ENCODE measurements at places on chromosomes 7 and 10.
A peak's percentile ranks its signal among the peaks of the same experiment; 100 is the strongest.

GRCh38 chr7:111183321-111183720, 92.4 kb downstream of the LRRN3 start:
- no peak overlapping the region for H3K27ac ChIP-seq
- no peaks in the 10 kb centered on the region for H3K36me3 ChIP-seq
- no peak for DNase-seq
- H3K27me3 ChIP-seq = no peaks in the 10 kb centered on the region
- H3K4me3 ChIP-seq = no peak overlapping the region

DNA sequence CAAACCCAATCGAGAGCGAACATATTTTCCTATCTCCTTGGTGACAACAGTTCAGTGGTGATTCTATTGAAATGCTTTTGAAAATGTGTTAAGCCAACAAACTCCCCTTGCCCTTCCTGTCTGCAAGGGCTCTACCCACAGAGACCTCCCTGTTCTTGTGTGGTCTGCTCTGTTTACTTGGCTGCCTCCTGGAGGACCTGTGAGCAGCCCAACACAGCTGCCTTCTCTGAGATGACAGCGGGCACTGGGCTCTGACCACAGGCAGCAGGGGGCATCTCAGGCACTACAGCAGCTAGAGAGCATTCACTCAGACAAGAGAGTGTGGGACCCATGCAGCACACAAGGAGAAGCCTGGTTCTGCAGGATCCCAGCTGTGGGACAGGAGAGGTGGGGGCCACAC, 416.4 kb downstream of the TCERG1L start:
- H3K4me1 ChIP-seq = no peaks in the 10 kb centered on the region
- no peaks in the 10 kb centered on the region for H3K27me3 ChIP-seq
- no peaks in the 10 kb centered on the region for H3K36me3 ChIP-seq
- H3K27ac ChIP-seq = no peak overlapping the region
- H3K4me3 ChIP-seq = no peak overlapping the region

GRCh38 chr7:21960922-21961321, 15.2 kb upstream of the CDCA7L start:
- no peaks in the 10 kb centered on the region for H3K27me3 ChIP-seq
- H3K36me3 ChIP-seq = no peaks in the 10 kb centered on the region
- H3K4me1 ChIP-seq = no peaks in the 10 kb centered on the region
- H3K4me3 ChIP-seq = no peak overlapping the region

GRCh38 chr7:13293264-13294002, 606.0 kb downstream of the ARL4A start:
- no peaks in the 10 kb centered on the region for H3K4me1 ChIP-seq
- no peaks in the 10 kb centered on the region for H3K27me3 ChIP-seq
- H3K4me3 ChIP-seq = no peak overlapping the region

DNA sequence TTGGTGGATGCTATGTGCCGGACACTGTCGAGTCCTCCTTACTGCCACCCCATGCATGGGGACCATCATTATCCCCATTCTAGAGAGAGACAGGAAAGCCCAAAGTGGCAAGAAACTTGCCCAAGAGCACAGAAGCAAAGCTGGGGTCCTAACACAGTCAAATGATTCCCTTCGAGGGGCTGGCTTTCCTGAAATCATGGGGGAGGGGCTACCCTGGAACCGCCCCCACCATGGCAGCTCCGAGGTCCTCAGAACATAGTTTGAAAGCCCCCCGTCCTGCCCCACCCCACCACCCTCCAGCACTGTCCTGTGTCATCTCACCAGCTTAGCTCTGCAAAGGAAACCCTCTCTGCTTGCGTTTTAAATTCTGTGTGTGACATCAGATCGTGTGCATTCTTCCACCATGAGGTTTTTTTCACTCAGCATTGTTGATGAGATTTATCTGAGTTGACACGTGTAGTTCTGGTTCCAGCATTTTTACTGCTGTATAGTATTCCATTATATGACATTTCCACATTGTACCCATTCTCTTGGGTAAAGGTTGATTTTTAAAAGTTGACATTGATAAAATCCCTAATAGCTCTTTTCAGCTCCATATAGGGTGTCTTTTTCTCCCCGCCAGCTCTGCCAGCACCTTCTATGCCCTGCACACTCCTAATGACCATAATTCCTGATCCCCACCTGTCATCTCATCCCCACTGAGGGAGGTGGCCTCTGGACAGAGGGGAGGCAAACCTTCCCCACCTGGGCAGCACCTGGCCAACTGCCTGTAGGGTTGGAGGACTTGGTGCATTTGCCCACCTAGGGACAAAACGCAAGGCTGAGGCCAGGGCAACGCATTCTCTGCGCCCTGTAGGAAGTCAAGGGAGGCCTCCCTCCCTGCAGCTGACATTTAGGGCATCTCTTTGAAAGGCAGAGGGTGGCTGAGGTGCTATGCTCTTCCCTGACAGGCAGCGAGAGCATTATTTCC, 100.2 kb upstream of the GPR26 start:
- no peaks in the 10 kb centered on the region for H3K27me3 ChIP-seq
- no peak overlapping the region for H3K4me3 ChIP-seq
- no peaks in the 10 kb centered on the region for H3K36me3 ChIP-seq
- no peak overlapping the region for H3K27ac ChIP-seq
- H3K4me1 ChIP-seq = no peaks in the 10 kb centered on the region

GRCh38 chr10:95525033-95525418, 36.1 kb downstream of the SORBS1 start:
- H3K27ac ChIP-seq = no peak overlapping the region
- no peaks in the 10 kb centered on the region for H3K27me3 ChIP-seq
- H3K4me1 ChIP-seq = no peaks in the 10 kb centered on the region
- H3K36me3 ChIP-seq = no peaks in the 10 kb centered on the region

GRCh38 chr10:17710181-17710580, 41.8 kb upstream of the TMEM236 start:
- H3K4me1 ChIP-seq = no peaks in the 10 kb centered on the region

- peaks cover 4% of the 10 kb centered on the region for H3K4me1 ChIP-seq
- no peak for DNase-seq
Measured at GRCh38 chr7:7178081-7178480, 4.3 kb upstream of the C1GALT1 start.

DNA sequence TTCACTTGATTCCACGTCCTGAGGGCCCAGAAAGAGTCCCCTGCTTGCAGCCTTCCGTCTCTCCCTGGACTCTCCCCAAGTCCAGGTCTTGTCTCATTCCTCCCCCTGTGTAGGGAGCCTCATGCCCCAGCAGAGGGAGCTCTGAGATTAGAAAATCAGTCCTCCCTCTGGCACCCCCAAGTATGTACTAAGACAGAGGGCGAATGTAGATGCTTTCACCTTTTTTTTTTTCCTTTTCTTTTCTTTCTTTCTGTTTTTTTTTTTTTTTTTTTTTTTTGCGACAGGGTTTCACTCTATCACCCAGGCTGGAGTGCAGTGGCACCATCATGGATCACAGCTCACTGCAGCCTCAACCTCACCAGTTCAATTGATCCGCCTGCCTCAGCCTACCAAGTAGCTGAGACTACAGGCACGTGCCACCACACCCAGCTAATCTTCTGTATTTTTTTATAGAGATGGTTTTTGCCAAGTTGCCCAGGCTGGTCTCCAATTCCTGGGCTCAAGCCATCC, 10.3 kb downstream of the SFXN3 start:
- H3K4me3 ChIP-seq = no peak overlapping the region
- no peak overlapping the region for H3K27ac ChIP-seq
- H3K36me3 ChIP-seq = no peaks in the 10 kb centered on the region
- H3K4me1 ChIP-seq = peaks cover 17% of the 10 kb centered on the region
- H3K27me3 ChIP-seq = no peaks in the 10 kb centered on the region

- H3K27ac ChIP-seq = no peak overlapping the region
- H3K4me1 ChIP-seq = no peaks in the 10 kb centered on the region
- no peak for DNase-seq
- H3K4me3 ChIP-seq = no peak overlapping the region
Measured at GRCh38 chr7:37730501-37730900, 46.9 kb downstream of the GPR141 start.

GRCh38 chr10:58757352-58758065, 244.8 kb downstream of the BICC1 start:
- no peaks in the 10 kb centered on the region for H3K27me3 ChIP-seq
- peaks cover 33% of the 10 kb centered on the region for H3K4me1 ChIP-seq
- H3K27ac ChIP-seq = peak overlapping the region; percentile 40
- H3K36me3 ChIP-seq = no peaks in the 10 kb centered on the region
- H3K4me3 ChIP-seq = peak overlapping the region; percentile 11

DNA sequence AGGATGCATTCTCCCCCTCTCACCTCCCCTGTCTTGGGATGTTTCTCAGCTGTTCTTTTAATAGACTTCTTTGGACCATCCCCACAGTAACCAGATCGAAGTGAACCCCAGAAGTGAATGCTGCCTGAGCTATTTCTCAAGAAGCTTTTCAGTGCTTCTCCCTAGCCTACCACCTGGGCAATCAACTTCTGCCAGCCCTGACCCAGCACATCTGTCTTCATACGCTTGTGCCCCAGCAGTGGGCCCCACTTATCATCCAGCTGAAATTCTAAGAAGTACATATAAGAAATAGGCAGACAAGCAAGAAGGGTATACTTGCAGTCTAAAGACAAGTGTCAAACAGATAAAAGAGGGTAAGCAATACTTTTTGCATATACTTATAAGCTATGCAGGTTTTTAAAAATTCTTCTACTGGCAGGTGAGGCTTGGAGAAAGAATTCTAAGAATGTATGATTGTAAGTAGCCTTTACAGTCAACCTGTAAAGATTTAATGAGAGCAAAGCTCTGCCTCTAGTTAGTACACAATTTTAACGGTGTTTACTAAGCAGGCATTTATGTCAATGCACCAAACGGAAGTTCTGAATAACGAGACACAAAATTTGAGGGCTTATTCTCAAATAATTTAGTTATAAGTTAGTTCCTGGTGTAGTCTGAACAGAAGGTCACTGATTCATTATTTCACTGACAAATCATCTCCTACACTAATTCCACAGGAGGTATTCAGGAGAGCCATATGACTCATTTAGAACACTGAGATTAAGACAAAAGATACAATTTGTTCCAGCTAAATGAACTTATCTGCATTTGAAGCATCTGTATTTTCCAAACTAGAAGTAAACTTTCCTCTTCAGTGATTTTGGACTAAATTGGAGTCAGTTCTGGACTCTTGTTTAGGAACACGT, 83.3 kb downstream of the RNLS start:
- H3K4me1 ChIP-seq = no peaks in the 10 kb centered on the region
- H3K4me3 ChIP-seq = no peak overlapping the region
- H3K27ac ChIP-seq = no peak overlapping the region
- no peak for DNase-seq

- no peak overlapping the region for H3K4me3 ChIP-seq
- H3K27ac ChIP-seq = no peak overlapping the region
- no peak for DNase-seq
- peaks cover 22% of the 10 kb centered on the region for H3K4me1 ChIP-seq
- H3K27me3 ChIP-seq = peaks cover 53% of the 10 kb centered on the region
Measured at GRCh38 chr10:22338931-22339330, 6.4 kb upstream of the SPAG6 start.

GRCh38 chr7:27191833-27192545, 7.0 kb upstream of the HOXA11 start:
- no peaks in the 10 kb centered on the region for H3K4me1 ChIP-seq
- H3K27ac ChIP-seq = no peak overlapping the region
- H3K27me3 ChIP-seq = peaks cover 94% of the 10 kb centered on the region

GRCh38 chr7:99594948-99595745, 2.9 kb upstream of the TMEM225B start:
- no peaks in the 10 kb centered on the region for H3K27me3 ChIP-seq
- H3K4me1 ChIP-seq = no peaks in the 10 kb centered on the region
- H3K4me3 ChIP-seq = no peak overlapping the region
- DNase-seq = no peak

- H3K27ac ChIP-seq = no peak overlapping the region
- no peaks in the 10 kb centered on the region for H3K36me3 ChIP-seq
- DNase-seq = no peak
- no peaks in the 10 kb centered on the region for H3K27me3 ChIP-seq
- H3K4me3 ChIP-seq = no peak overlapping the region
Measured at GRCh38 chr7:68207676-68208075, 1211.0 kb downstream of the TYW1 start.

DNA sequence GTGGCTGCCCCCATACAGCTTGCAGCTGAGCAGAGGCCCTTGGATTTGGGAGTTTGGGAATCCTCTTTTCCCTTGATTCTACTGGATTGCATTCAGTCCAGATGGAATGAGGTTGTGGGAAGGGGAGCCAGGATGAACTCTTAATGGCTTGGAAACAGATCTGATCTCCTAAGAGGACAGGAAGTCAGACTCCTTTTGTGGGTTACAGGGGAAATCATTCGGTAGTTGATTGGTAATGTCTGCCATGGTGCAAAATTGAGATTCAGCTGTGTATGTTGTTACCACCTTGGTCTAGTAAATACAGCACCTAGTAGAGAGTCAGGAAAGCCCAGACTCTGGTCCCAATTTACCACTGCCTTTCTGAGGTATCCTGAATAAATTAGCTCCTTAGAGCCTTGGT, 144.2 kb upstream of the TNRC18 start:
- no peak for DNase-seq
- peaks cover 22% of the 10 kb centered on the region for H3K27me3 ChIP-seq
- no peaks in the 10 kb centered on the region for H3K36me3 ChIP-seq
- H3K27ac ChIP-seq = no peak overlapping the region

GRCh38 chr7:27661811-27662489, 733 bp downstream of the HIBADH start:
- peak overlapping the region; percentile 92 for H3K4me3 ChIP-seq
- no peaks in the 10 kb centered on the region for H3K27me3 ChIP-seq
- peak; percentile 21 for DNase-seq
- no peaks in the 10 kb centered on the region for H3K4me1 ChIP-seq
- H3K36me3 ChIP-seq = no peaks in the 10 kb centered on the region

DNA sequence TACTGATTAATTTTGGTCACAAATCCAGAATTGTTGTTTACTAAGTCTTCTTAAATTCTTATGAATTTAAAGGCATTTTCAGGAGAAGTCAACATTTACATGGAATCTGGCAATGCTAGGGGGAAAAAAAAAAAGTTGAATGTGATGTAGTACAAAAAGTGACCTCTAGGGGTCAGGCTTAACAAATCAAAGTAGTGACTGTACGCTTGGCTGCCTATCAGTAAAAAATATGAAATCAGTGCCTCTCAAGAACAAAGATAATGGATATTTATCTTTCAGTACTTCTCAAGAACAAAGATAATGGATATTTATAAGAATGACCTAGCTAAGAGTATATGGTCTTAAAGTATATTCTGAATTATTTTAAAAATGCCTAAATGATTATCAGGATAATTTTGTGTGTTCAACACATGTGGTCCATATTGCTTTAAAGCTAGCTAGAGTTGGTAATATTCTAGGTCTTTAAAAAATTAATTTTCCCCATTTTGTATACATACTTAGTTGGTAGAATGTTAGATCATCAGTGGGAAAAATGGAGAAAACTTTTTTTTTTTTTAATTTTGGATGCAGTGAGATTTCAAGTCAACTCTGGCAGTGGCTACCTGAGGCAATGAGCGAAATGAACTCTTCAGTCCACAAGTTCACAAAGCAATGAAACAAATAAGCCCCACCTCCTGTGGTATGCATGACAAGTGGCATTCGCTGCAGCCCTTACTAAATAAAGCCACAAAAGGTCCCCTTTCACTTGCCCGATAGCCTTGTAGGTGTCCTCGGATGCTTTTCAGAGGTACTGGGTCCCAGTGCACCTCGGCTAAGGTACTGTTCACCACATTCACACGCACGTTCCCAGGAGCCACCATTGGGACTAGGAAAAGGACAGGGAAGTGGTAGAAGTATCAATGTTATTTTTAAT, 51.2 kb upstream of the LAMB4 start:
- H3K4me3 ChIP-seq = no peak overlapping the region
- H3K36me3 ChIP-seq = no peaks in the 10 kb centered on the region
- H3K4me1 ChIP-seq = no peaks in the 10 kb centered on the region
- no peak overlapping the region for H3K27ac ChIP-seq

All from MM.1S (cell line).